ENCODE measurements at places on chromosomes 13 and 19.

GRCh38 chr13:114058051-114058867 lies 74.2 kb downstream of the RASA3 start:
- no peak for DNase-seq

DNA sequence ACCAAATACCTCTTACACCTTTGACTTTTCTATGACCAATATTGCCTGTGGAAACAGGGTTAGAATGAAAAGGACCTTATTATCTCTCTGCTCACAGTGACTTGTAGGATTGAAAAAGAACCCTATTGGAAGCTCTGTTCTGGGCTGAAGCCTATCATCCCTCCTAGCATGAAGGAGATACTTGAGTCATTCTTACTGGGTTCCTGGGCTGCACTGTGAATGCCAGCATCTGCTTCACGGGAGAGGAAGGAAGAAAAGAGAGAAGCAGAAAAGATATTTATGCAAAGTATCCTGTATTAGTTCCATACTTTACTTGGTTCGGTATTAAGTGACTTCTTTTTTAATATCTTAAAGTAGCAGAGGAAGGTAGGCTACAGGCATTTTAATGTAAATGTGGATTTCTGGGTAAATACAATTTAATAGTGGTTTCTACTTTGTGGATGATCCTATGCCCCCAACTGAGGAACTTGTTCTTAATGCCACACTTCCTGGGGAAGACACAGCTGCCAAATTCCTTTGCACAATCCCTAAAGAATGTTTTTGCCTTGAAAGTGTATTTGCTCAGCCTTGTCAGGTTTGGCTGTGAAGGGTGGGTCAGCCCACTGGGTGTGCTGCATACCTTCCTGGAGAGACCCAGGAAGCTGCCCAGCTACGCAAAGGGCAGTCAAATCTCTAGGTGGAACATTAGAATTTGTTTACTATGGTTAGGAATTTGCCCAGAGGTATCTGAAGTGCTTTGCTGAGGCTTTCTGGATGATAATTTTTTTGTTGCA lies 13.7 kb upstream of the SCEL start:
- peak; percentile 14 for DNase-seq

DNA sequence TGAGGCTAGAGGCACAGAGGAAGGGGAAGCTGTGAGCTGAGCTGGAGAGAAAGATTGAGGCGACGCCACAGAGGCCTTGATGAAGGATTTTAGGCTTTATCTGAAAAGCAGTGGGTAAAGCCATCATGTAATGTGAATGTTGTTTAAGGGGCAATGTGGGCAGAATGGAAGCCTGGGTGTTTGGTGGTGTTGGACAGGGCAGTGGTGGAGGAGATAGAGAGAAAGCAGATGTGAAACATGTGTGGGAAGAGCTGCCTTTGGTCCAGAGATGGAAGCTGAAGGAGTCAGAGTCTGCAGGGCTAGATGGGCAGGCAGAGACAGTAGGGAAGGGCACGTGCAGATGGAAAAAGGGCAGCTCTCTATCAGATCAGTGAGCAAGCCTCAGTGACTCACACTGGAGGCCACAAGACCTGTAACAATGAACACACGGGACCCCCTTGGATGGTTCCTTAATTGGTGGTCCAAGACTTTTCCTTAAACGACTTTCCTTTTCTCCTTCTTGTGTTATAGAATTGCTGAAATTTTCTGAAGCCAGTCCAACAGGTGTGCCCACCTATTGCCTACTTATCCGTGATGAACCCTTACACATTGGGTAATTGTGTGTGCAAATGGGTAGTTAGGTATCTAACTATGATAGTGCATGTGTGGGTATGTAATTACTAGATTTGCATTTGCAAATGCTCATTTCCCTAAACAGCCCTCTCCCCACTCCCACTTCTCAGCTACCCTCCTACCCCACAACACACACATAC lies 21.7 kb downstream of the ZNF536 start:
- no peak for DNase-seq

GRCh38 chr19:1064661-1065605 lies 2.0 kb upstream of the ARHGAP45 start:
- DNase-seq, result peak; percentile 65

GRCh38 chr13:105961438-105961837 lies 574.0 kb downstream of the EFNB2 start:
- no peak for DNase-seq

DNA sequence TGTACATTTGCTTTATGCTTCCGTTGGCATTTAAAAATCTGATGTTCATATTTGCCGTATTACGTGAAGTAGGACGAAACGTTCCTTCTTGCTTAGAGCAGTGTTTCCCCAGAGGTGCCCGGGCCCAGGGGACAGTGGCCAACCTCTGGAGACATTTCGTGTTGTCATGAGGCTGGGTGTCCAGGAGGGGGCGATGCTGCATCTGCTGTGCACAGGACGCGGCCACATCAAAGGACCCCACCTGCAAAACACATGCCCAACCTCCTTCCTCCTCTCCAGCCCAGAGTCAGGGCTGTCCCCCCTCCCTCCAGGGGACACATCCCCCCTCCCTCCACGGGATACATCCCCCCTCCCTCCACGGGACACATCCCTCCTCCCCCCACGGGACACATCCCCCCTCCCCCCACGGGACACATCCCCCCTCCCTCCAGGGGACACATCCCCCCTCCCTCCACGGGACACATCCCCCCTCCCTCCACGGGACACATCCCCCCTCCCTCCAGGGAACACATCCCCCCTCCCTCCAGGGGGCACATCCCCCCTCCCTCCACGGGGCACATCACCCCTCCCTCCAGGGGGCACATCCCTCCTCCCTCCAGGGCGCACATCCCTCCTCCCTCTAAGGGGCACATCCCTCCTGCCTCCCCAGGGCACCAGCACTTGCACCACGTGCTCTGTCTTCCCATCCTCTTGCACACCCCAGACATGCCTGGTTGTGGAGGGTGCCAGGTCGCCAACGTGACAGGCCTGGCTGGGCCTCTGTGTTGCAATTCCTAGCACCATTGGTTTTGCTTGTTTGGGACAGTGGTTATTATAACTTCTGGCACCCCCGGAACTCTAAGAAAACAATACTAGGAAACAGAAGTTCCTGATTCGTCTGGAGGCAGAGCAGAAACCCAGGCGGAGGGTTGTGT lies 46.7 kb downstream of the GAS6 start:
- peak; percentile 79 for DNase-seq

GRCh38 chr13:72390909-72391308 lies 336.5 kb downstream of the MZT1 start:
- peak; percentile 2 for DNase-seq

- DNase-seq, result no peak
Observed at GRCh38 chr19:33267706-33268105, 34.6 kb downstream of the CEBPA start.

GRCh38 chr19:52211926-52212571 lies 22.2 kb downstream of the PPP2R1A start:
- DNase-seq, result no peak

DNA sequence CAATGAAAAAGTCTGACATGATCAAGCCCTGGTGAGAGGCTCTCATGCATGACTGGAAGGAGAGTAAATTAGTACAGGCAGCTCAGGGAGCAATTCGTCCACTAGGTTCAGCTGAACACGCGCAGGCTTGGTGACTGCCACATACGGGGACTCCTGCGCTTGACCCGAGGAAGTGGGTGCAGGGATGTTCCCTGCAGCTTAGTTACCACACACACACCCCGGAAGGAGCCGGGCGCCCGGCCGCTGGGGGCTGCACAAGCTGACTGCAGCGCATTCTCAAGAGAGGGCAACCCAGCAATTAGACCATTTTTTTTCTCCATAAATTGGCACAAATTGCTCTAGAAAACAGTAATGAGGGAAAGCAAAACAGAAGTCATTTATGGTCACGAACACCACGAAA lies 23.0 kb upstream of the MIER2 start:
- no peak for DNase-seq

DNA sequence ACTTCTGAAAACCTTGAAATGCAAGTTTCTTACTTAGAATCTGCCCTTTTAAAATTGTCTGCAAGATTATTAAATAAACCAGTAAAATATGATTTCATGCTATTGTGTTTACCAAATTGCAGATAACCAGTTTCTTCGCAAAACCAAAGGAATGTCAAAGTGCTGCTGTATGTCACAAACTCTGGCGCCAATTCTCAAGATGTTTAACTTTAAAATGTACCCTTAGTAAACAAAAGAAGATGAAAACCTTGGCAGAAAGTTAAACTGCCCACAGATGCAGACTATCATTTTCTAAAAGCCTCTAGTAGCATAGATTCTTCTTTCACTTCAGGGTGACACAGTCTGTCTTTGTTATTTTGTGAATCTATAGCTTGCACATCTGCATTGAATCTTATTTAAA lies 189.2 kb downstream of the SLITRK6 start:
- DNase-seq, result no peak

- DNase-seq, result peak; percentile 70
Observed at GRCh38 chr13:32323912-32324311, 8.6 kb downstream of the BRCA2 start.

DNA sequence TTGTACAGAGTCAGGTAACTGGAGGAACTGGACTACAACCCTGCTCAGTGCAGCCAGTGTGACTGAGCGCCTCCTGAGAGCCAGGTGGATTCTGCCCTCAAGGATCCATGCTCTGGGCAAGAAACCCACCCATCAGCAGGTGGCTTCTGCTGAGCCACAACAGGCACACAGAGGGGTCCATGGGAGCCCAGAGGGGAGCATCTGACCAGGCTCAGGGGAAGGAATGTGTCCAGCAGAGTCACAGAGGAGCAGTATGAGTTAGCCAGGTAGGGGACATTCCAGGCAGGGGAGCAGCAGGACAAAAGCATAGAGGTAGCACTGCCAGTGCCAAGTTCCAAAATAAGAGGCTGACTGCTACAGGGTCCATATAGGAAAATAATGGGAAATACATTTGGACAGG lies 19.9 kb downstream of the DHRS12 start:
- no peak for DNase-seq

GRCh38 chr13:92843549-92843948 lies 383.1 kb upstream of the GPC6 start:
- peak; percentile 53 for DNase-seq

- peak; percentile 71 for DNase-seq
Observed at GRCh38 chr13:75139291-75139690, 342.7 kb downstream of the TBC1D4 start.

GRCh38 chr19:47063874-47064273 lies 15.4 kb upstream of the TMEM160 start:
- no peak for DNase-seq

Data from EL (cell line).